ENCODE measurements at places on chromosomes 16 and 17.

GRCh38 chr17:43945074-43945829, 3.0 kb upstream of the PPY start:
- no peak for DNase-seq

DNA sequence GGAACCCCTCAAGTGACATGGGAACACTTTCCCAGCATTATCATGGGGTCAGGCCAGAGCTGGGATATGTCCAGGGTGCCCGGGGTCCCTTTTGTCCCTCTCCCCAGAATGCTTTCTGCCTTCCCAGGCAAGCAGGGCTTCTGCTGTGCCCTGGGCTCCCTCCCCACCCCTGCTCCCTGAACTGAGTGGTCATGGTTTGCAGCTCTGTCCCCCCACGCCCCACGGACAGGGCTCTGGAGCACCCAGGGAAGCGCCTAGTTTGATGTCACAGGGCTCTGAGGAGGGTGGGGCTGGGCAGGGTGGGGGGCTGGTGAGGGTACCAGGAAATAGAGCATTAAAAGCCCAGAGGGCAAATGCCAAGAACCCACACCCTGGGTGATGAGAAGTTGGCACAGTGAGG, 92.3 kb downstream of the CCDC182 start:
- no peak for DNase-seq

DNA sequence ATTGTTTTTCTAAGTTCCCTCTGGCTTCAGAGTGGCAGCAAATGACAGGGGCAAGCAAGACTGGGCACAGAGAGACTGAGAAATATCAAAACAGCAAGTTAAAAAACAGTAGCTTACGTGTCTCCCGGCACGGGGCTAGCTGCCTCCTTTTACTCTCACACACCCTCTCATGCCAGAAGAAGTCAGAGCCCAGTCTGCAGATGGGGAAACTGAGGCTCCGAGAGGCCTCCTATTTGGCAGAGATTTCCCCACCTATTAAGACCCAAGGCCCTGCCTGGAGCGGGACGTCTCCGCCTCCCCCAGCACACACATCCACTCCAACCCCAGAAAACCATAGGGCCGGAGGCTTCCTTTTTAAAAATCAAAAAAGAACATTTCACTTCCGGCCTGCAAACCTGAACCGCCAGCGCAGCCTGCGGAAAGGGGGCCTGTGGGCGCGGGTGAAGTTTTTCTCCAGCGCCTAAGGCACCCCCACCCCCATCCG, 832 bp downstream of the CARHSP1 start:
- DNase-seq = no peak

- no peak for DNase-seq
Measured at GRCh38 chr16:1256874-1257322, 1.0 kb downstream of the TPSD1 start.

DNA sequence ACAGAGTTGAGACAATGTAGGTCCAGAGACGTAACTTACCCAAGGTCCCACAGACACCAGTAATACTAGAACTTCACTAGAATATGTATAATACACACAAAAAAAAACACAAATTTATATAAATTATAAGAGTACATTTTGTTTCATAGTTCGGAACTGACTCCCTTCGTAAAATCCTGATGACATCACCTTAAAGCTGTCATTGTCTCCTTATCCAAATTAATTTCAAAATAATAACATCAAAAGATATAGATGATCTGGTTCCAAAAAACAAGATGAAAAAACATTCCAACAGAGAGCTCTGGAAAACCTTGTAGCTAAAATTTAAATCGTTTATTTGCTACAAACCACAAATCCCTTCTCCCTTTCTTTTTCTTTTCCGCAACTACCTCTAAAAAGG, 10.0 kb downstream of the FBXL20 start:
- no peak for DNase-seq
